Stimulated activated CD8-positive, alpha-beta memory T cell treated with anti-CD3 and anti-CD28 coated beads, Interleukin-7, amount 100 ng/mL, for 1 hour (primary cell): ENCODE measurements at places on chromosomes 12 and 14.

DNA sequence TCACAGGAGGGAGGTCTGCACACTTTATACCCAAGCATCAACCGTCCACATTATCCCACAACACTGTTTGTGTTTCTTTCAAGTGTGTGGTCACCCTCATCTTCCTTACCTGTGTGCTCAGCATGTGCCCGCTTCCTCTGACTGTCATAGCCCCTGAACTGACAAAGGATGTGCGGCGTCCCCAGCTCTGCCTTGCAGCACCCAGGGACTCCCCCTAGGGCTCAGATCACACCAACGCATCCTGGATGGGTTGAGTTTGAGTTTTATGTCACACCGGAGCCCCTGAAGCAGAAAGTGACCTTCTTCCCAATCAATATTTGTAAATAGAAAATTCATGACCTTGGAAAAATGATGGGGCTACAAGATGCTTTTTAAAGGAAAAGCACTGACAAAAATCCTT lies 770.7 kb upstream of the TMEM132C start:
- DNase-seq: no peak

GRCh38 chr12:119710965-119711551 lies 43.1 kb downstream of the PRKAB1 start:
- no peak for DNase-seq

GRCh38 chr12:20830456-20830855 lies 20.0 kb downstream of the SLCO1B3 start:
- DNase-seq: no peak

GRCh38 chr14:89542786-89543424 lies 125.9 kb upstream of the FOXN3 start:
- DNase-seq: no peak

DNA sequence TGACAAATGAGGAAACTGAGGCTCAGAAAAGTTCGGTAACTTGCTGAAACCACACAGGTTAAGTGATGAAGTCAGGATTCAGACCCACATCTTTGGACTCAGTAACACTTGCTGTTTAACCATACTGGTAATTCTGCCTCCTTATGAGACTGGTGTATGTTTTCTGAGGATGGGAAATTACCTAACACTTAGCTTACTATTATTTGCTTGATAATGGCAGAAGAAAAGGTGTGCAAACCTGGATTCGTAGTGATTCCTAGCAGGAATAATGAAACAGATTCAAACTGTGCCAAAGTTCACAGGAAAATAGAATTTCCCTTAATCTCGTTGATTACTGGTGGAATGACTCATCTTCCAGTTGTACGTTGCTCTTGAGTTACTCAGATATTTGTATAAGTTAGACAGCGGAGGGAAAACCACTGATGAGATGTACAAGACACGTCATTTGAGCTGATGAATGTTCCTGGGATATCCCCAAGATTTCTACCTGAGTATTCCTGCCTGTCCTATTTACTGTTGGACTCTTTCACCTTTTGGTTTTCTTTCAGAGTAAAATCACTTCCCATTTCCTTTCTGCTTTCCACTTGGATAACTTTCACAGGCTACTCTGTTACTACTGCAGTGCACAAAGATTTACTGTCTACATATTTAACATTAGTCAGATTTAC lies 37.5 kb downstream of the PRORP start:
- no peak for DNase-seq
